ENCODE measurements at places on chromosomes 5 and 9.

DNA sequence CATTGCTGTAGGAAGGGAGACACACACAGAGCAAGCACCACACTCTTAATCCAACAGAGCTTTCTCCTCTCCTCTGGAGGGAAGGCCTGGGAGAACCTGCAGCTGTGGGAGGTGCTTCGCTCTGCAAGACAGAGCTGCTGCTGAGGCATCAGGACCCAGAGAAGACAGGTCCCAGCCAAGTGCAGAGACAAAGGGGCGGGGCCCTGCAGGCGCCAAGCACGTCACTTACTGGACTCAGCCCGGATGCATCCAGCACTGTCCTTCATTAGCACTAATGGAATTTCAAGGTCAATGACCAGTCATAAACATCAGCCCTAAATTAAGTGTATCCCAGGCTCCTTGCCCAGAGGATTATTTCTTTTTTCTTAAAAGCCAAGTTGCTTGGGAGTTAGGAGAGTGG is 337.1 kb upstream of the PANK3 start:
- no peak for DNase-seq

GRCh38 chr5:39555788-39556187 is 131.0 kb upstream of the DAB2 start:
- no peak for DNase-seq

GRCh38 chr9:75892216-75892911 is 1.9 kb downstream of the PCSK5 start:
- DNase-seq: no peak

GRCh38 chr9:110712955-110713354 is 44.4 kb downstream of the MUSK start:
- DNase-seq: peak; percentile 31

DNA sequence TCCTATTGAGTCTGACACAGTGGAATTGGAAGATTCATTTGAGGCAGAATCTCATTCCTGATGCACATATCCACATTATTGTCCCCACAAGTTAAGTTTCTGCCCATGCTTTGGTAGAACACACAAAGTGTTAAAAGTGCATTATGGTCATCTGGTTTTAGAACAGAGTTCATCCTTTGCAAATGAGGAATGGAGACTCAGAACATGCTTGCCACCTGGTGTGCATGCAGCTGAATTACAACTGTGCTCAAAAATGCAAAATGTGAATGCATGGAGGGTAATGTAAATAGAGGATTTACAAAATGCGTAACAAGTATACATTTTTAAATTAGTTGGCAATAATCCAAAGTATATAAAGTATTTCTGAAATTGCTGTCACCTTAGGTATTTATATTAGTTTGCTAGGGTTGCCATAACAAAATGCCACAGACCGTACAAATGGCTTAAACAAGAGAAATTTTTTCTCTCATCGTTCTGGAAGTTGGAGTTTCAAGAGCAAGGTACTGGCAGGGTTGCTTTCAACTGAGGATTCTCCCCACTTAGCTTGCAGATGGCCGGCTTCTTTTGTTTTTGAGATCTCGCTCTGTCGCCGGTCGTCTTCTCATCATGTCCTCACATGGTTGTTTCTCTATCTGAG is 671.1 kb downstream of the TAF11L14 start:
- DNase-seq: peak; percentile 31

GRCh38 chr9:135464181-135464580 is 15.4 kb upstream of the PPP1R26 start:
- no peak for DNase-seq

- no peak for DNase-seq
Measured at GRCh38 chr5:77993141-77993854, 217.2 kb upstream of the TBCA start.

DNA sequence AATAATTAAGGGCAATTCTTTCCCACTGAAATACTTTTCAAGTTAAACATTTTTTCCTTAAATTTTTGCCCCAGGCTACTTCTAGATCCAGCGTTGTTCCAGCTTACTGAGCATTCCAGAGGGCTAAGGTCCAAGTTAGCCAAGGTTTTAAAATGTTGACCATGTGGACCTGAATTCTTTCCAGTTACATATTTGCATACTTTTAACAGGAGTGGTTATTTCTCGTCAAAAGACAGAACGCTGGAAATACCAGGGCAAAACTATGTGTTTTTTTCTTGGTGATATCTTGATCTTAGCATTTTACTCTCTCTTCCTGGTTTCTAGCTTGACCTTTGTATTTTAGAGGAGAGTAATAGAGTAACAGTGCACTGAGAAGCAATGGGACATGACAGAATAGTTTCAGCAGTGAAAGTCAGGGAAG is 32.8 kb downstream of the TMC1 start:
- DNase-seq: peak; percentile 79

DNA sequence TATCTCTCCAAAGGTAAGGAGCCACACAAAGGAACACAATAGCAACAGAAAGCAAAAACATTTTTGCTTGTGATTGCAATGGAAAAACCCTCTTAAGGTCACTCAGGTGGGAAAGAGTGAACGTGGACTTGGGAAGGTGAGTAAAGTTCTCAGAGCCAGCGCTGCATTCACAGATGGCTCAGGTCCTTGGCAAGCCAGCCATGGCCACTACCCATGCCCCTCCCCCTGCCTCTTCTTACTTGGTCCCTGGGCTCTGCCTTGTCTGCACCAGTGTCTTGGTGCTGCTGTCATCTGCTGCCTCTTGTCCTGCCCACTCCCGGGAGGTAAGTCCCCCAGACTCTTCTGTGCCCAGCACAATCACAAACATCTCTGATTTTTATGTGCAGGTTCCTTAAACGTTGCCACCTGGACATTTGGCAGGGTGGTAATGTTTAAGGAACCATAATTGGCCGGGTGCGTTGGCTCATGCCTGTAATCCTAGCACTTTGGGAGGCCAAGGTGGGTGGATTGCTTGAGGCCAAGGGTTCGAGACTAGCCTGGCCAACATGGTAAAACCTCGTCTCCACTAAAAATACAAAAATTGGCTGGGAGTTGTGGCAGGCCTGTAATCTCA is 74.6 kb downstream of the FEM1C start:
- no peak for DNase-seq

DNA sequence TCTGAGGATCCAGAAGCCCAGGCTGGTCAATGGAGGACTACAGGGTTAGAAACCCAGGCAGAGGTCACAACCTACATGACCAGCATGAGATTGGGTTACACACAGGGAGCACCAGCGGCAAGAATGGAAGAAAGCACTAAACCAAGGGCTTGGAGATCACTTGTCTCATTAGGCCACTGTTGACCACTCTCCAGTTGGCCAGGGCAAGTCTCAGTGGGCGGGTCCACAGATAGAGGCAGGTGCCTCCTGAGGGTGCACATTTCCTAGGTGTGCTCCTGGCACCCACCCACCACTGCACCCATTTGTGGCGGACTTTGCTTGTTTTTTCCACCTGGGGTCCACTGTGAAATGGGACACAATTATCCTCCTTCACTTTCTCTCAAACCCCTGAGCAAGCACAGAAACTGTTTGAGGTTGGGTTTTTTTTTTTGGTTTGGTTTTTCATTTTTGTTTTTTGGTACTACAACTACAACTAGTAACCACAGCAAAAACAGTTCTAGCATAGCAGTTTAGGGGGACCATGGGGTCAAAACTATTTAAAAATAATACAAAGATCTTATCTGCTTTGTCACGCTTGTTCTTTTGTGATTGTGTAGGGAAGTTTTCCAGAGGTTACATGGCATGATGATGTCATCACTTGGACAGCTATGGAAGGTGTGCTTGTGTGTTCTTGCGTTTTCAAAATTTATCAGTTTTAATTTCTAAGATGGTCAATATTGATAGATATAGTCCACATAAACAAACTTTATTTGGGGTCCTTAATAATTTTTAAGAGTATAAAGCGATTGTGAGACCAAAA is 6.1 kb downstream of the NPR2 start:
- DNase-seq: no peak

GRCh38 chr5:168608386-168608785 is 29.2 kb upstream of the PANK3 start:
- no peak for DNase-seq

- no peak for DNase-seq
Measured at GRCh38 chr5:178314961-178315820, 82.6 kb upstream of the PHYKPL start.

GRCh38 chr9:2302606-2303005 is 287.5 kb downstream of the SMARCA2 start:
- DNase-seq: no peak

DNA sequence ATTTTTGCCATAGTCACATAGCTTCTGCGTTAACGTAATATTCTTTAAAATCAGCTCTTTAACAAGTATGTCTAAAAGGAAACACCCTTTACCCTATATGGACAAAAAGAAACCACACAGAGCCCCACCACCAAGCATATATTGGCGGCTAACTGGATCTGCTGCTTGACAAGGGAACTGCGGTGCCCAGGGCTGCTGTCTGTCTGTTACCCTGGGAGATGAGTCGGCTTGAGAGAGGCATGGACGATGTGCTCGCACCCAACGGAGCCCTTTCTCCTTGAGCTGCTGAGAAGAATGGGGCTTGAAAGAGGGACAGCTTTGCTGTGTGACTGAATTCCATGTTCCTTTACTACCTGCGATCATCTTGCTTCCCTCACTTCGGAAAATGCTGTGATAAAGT is 158.6 kb upstream of the SHB start:
- no peak for DNase-seq

- DNase-seq: peak; percentile 74
Measured at GRCh38 chr9:74036549-74037231, 460.4 kb upstream of the RORB start.

DNA sequence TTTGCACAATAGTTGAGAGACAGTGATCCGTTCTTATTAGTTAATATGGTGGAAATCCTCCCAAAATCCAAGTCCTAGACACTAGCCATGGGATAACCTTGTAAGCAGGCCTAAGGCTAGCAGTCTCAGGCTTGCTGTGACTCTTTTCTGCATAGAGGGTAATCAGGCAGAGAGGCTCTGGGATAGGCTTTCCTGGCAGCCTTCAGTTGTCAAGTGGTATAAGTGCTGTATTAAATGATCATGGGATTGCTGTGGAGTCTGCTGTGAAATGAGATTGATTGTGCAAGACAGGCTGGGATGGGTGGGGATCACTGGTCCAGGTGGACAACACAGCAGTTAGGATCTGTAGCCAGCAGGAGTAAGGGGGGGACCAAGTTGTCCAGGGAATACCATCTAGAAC is 416.4 kb downstream of the TLE4 start:
- no peak for DNase-seq

GRCh38 chr9:61668846-61669245 is 479.0 kb downstream of the SPATA31A7 start:
- DNase-seq: no peak

GRCh38 chr5:15074651-15075050 is 203.1 kb upstream of the ANKH start:
- no peak for DNase-seq

GRCh38 chr9:109542922-109543321 is 44.8 kb upstream of the PTPN3 start:
- no peak for DNase-seq

- DNase-seq: no peak
Measured at GRCh38 chr9:15361737-15362136, 54.7 kb upstream of the TTC39B start.

DNA sequence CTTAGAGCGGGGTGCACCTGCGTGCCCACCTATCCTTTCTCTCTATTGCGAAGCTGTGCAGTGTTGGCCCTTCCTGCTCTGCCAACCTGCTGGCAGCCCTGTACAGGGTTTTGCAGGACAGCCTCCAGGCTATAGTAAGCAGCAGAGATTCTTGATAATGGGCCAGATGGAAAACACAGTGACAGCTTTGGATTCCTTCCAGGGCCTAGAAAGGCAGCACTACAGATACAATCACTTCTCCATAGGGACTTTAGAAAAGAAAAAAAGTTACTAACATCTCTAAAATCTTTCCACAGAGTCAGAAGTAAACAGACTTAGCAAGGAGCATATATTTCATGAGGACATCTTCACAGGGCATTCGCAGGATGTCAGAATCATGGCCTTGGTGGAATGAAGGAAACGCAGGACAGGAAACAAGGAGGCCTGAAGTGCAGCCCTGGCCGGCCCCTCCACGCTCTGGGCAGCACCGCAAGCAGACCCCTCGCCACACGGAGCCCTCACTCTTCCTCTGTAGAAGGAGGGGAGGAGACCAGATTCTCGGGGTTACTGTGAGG is 172.1 kb upstream of the GAS1 start:
- DNase-seq: peak; percentile 63

DNA sequence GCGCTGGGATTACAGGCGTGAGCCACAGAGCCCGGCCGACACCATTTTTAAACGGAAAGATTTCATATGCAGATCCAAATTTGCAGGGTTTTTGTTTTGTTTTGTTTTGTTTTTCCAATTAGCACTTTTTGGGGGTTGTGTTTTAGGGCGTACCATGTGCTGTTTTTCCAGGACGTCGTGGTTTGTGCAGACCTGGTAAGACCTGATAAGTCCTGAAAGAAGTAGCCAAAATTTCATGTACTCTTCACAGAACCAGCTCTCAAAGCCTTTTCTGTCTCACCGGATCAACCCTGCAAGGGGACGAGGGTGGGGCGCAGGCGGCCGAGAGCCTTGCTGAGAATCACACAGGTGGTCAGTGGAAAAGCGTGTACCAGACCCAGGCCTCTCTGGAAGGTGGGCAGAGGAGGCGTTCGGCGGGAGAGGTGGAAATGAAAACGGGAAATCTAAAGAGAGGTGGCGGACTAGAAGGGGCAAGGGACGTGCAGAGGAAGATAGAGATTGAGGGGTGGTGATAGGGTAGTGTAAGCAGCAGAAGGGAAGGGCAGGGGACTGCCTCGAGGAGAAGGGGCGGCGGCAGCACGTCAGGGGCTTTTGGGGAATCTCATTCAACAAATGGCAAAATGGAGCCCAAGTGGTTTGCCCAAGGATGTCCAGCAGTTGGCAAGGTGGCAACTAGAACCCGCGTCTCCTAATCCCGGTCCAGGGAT is 1.1 kb upstream of the FAF2 start:
- DNase-seq: no peak

DNA sequence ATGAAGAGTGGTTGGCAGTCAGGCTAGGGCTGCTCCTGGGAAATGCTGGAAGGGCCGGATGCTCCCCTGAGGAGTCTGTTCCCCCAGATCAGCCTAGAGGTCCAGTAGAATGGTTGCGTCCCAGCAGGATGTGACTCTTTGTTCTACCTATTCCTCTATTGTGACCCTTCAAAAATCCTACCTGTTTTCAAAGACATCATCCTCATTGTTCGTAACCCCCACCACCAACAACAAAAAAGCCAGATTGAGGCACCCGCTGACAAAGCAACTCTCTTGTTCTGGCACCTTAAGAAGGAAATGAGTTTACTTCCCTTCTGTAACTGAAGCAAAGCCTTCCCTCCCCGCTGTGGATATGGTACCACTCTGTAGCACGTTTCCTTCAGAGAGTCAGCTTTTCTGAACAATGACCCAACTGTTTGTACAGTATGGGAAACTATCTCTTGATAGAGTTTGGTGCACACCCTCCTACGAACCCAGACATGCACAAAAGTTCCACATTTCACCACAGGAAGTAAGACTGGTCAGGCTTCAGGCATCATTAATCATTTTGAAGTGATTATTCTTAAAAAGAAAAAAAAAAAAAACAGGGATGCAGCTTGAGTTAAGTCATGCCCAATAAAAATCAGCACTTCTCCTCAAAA is 207.2 kb downstream of the ENC1 start:
- DNase-seq: no peak

DNA sequence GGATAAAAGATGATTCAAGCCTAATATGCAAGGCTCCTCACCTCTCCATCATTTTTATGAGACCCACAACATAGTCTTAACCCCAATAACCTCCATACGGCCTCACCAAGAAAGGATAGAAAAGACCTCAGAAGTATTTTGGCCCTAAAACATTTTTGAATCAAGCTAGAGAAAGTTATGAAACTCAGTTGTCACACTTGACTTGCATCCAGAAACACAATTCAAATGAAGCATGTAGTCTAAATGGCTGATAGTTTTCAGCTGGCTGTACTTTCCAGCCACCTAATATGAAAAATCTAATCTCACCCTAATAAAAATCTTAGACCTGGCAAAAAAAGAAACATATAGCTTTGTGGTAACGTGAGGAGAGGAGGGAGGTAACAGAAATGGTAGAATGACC is 116.1 kb downstream of the ARL15 start:
- DNase-seq: no peak
